Bronchial epithelial cell (primary cell): ENCODE measurements at places on chromosomes 1 and 21. TPM values are rescaled to one million over a fixed set of nuclear protein-coding genes. Genes with fewer than 3 reads are reported as not detected.

The PKP1 gene
- total RNA-seq, result 117 and 337 TPM in 2 replicates

The TNFRSF1B gene
- under 0.01 TPM in 2 replicates for total RNA-seq

The GPR3 gene
- not detected in 2 replicates for total RNA-seq

The AADACL3 gene
- under 0.01 TPM in 1 of 2 replicates, not detected in the other for total RNA-seq

The RCOR3 gene
- 7.6 and 12.4 TPM in 2 replicates for total RNA-seq

The CD34 gene
- 0.13 TPM in 1 of 2 replicates, not detected in the other for total RNA-seq

The SERPINC1 gene
- total RNA-seq, result not detected in 2 replicates

The SLC35A3 gene
- 25.3 and 27.3 TPM in 2 replicates for total RNA-seq

The FMO4 gene
- total RNA-seq, result 0.79 and 1.2 TPM in 2 replicates

The GRIK3 gene
- under 0.01 TPM in 1 of 2 replicates, not detected in the other for total RNA-seq

The RIPPLY3 gene
- under 0.01 TPM in 1 of 2 replicates, not detected in the other for total RNA-seq

The CLCA1 gene
- total RNA-seq, result 0.26 TPM in 1 of 2 replicates, not detected in the other

The TMEM59 gene
- 191 and 315 TPM in 2 replicates for total RNA-seq

The RABGGTB gene
- total RNA-seq, result 141 and 164 TPM in 2 replicates

The CTSK gene
- total RNA-seq, result 2.4 and 3.1 TPM in 2 replicates

The ARHGAP30 gene
- 1.3 and 3.1 TPM in 2 replicates for total RNA-seq

The SLAMF9 gene
- total RNA-seq, result 10.0 and 16.6 TPM in 2 replicates

The GPA33 gene
- not detected in 2 replicates for total RNA-seq

The ALPL gene
- not detected in 2 replicates for total RNA-seq

The EVA1C gene
- total RNA-seq, result 8.8 and 9.0 TPM in 2 replicates

The KLHDC7A gene
- under 0.01 and 0.51 TPM in 2 replicates for total RNA-seq

The C4BPB gene
- not detected in 2 replicates for total RNA-seq

The C8B gene
- total RNA-seq, result not detected in 2 replicates

The OR2W3 gene
- not detected in 2 replicates for total RNA-seq

The KLF17 gene
- not detected in 2 replicates for total RNA-seq

The OR2T33 gene
- not detected in 2 replicates for total RNA-seq

The PCP4 gene
- not detected in 2 replicates for total RNA-seq

The SLAMF6 gene
- total RNA-seq, result not detected in 2 replicates

The RGS16 gene
- total RNA-seq, result 3.5 and 3.7 TPM in 2 replicates

The TMEM82 gene
- not detected in 2 replicates for total RNA-seq

The KIAA1614 gene
- 0.38 and 0.79 TPM in 2 replicates for total RNA-seq

The KCNJ15 gene
- 0.38 and 2.1 TPM in 2 replicates for total RNA-seq

The JAM2 gene
- under 0.01 TPM in 1 of 2 replicates, not detected in the other for total RNA-seq

The ALG6 gene
- 9.2 and 12.7 TPM in 2 replicates for total RNA-seq

The SDHB gene
- 152 and 185 TPM in 2 replicates for total RNA-seq

The ERICH3 gene
- not detected in 2 replicates for total RNA-seq

The GPR52 gene
- 1.1 and 1.5 TPM in 2 replicates for total RNA-seq

The ARHGEF16 gene
- total RNA-seq, result 14.5 and 21.6 TPM in 2 replicates

The PARP1 gene
- 18.4 and 26.1 TPM in 2 replicates for total RNA-seq

The CD101 gene
- total RNA-seq, result 0.53 and 0.90 TPM in 2 replicates

The TMEM51 gene
- 5.3 and 6.4 TPM in 2 replicates for total RNA-seq
